Endothelial cell of umbilical vein (primary cell): ENCODE measurements at places on chromosomes 4 and X. TPM values are rescaled to one million over a fixed set of nuclear protein-coding genes. Genes with fewer than 3 reads are reported as not detected.

The MPP1 gene
- total RNA-seq, result 27.0 and 32.3 TPM in 2 replicates

The MAMLD1 gene
- 5.6 and 5.7 TPM in 2 replicates for total RNA-seq

The PHEX gene
- total RNA-seq, result 0.44 TPM in 2 replicates

The COL25A1 gene
- total RNA-seq, result 3.5 and 3.9 TPM in 2 replicates

The BRCC3 gene
- 23.9 and 25.5 TPM in 2 replicates for total RNA-seq

The TLR3 gene
- 2.5 and 5.2 TPM in 2 replicates for total RNA-seq

The ZNF630 gene
- total RNA-seq, result 1.5 and 1.6 TPM in 2 replicates

The AMOT gene
- 2.7 and 3.5 TPM in 2 replicates for total RNA-seq

The GLRA3 gene
- not detected in 2 replicates for total RNA-seq

The SPANXN5 gene
- not detected in 2 replicates for total RNA-seq

The BEX1 gene
- 0.46 TPM in 1 of 2 replicates, not detected in the other for total RNA-seq

The KCNIP4 gene
- not detected in 2 replicates for total RNA-seq

The MAGEC2 gene
- total RNA-seq, result not detected in 2 replicates

The CLCN4 gene
- 17.0 and 19.8 TPM in 2 replicates for total RNA-seq

The PDGFC gene
- total RNA-seq, result 5.3 and 6.7 TPM in 2 replicates

The PRDM5 gene
- total RNA-seq, result 5.7 and 8.1 TPM in 2 replicates

The PRMT9 gene
- 8.2 and 9.0 TPM in 2 replicates for total RNA-seq

The TMEM150C gene
- 6.5 and 6.6 TPM in 2 replicates for total RNA-seq
